ENCODE measurements at places on chromosomes 4 and X. TPM values are rescaled to one million over a fixed set of nuclear protein-coding genes. Genes with fewer than 3 reads are reported as not detected.

DNA sequence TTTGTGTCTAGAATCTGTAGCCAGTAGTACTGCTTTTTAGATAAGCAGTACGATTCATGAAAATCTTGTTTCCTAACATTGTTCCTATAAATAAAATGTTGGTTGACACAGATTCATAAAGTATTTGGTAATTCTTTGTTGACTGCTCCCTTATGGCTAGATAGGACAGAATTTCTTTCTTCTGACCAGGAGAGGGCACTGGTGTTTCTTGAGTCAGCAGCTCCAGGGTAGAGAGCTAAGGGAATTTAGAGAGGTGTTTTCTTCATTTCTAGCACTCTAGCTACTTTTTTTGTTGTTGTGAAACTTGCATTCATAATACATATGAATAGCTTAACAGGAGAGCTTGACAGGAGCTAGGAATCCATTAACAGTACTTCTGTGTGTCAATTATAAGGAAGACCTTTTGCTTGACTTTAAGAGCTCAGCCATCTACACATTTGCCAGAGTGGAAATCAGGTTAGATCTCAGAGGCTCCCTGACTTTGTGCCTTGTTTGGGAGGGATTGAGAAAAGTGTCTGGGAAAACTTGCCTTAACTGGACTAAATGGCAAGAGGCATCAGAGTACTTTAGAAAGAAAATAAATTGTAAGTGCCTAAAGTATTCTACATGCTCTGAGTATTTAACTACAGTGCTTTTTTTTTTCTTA, 756.1 kb downstream of the SH3BGRL start:
- DNase-seq: peak; percentile 4

The KLHL13 gene
- total RNA-seq: 1.8 TPM

- no peak for DNase-seq
Observed at GRCh38 chr4:153198719-153199118, 5.5 kb upstream of the TRIM2 start.

The GAGE2A gene
- not detected for total RNA-seq

The UGT2A1 gene
- not detected for total RNA-seq

The RNF175 gene
- total RNA-seq: not detected

DNA sequence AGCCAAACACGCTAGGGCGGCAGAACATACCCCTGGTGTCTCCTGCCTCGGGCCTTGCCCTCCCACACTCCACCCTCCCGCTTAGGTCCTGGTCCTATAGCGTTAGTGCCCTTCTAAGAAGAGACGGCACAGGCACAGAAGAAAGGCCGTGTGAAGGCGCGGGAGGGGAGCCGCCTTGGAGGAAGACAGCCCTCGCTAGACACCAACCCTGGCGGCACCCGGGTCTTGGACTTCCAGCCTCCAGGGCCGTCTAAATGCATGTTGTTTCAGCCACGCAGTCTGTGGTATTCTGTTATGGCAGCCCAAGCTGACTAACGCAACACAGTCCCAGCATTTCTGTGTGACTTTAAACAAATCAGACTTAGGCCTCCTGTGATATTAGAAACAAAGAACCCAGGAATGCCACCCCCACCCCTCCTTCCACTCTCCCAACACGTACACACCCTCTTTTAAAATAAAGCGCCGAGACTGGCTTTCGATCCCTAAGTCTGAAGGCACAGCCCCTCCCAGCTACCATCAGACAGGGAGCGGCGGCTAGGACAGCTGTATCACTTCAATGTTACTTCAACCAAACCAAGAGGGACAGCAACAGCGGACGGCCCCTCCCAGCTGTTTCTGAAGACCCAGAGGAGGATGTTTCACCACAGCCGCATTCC, 128.0 kb downstream of the AFAP1 start:
- peak; percentile 26 for DNase-seq

GRCh38 chrX:13094828-13095341, 50.5 kb upstream of the FAM9C start:
- DNase-seq: no peak

GRCh38 chr4:118289794-118290193, 63.0 kb downstream of the PRSS12 start:
- no peak for DNase-seq

DNA sequence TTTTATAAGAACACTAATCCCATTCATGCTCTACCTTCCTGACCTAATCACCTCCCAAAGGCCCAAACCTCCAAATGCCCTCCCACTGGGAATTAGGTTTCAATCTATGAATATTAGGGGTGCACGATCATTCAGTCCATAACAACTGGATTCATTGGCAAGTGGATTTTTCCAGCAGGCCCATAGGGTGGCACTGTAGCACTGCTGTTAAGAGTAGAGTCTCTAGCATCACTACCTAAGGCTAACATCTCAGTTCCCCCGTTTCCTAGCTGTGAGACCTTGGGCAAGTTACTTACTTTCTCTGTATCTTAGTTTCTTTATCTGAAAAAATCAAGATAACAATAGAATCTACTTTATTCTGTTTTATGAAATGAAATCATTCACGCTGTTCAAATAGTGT, 315.8 kb downstream of the STIM2 start:
- DNase-seq: peak; percentile 42

DNA sequence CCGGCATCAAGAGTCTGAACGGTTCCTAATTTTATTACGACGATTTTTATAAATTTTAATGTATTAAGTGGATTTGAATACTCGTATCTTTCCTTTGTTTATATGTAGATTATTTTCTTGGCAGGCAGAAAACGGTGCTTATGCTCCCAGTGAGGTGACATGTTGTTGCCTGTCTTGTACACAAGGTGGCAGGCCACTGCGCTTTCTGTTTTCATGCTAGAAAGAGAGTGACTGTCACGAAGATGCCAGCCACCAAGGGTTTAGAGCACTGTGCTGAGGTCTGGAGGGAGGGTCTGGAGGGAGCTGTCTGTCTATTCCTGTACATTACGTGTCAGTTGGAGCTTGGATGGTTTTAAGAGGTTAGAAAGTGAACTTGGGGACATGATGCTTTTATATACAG, 87.7 kb downstream of the SHROOM2 start:
- DNase-seq: peak; percentile 44

DNA sequence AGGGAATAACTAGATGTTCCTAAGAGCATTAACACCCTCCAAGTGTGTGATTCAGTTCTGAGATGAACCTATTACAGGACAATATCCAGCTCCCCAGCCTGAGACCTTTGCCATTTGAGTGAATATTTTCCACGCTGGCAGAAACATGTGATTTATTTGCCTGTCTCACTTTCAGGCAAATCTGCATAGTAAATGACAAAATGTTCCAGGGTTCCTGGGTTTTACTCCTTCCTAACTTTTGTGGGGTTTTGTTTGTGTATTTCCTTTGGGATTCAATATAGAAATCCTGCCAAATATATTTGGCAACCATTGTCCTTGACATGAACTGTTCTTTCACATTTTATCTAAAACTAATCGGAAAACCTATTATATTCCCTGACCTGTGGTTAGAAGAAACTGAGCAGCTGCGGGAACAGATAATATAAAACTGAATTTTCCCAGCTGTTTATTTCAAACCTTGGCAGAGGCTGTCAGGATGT, 12.5 kb downstream of the F8 start:
- no peak for DNase-seq

The SAP30 gene
- 11.1 TPM for total RNA-seq

The PPP4R3C gene
- total RNA-seq: not detected

- peak; percentile 12 for DNase-seq
Observed at GRCh38 chr4:180695851-180696250, 1547.4 kb upstream of the TENM3 start.

The MAGED4 gene
- total RNA-seq: 0.26 TPM

GRCh38 chr4:112029771-112030171, 115.5 kb upstream of the FAM241A start:
- DNase-seq: peak; percentile 77

- DNase-seq: peak; percentile 63
Observed at GRCh38 chr4:148056879-148057278, 325.0 kb downstream of the ARHGAP10 start.

The STK32B gene
- total RNA-seq: under 0.01 TPM

DNA sequence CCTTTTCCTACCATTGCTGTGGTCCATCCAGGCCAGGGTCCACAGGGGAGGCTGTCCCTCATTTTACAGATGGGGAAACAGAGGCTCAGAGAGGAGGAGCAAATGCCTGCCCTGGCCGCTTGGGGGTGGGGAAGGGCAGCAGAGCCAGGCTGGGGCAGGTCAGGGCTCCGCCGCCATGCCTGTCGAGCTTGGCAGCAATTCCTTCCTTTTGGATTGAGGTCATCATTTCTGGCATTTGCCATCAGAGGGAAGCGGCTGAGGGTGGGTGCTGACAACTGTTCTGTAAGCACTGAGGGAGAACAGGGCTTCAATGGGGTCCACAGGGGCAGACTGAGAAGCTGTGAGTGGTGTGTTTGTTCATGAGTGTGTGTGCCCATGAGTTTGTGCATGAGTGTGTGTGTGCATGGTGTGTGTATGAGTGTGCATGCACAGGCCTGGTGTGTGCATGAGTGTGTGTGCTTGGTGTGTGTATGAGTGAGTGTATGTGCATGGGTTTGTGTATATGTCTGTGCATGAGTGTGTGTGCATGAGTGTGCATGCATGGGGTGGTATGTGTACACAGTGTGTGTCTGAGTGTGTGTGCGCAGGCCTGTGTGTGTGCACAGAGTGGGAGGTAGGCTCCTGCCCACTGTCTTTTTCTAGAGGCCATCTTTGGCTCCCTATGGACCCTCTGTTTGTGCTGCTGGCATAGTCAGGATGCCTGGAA, 115.2 kb downstream of the SORCS2 start:
- DNase-seq: no peak

The GLUD2 gene
- 0.53 TPM for total RNA-seq

DNA sequence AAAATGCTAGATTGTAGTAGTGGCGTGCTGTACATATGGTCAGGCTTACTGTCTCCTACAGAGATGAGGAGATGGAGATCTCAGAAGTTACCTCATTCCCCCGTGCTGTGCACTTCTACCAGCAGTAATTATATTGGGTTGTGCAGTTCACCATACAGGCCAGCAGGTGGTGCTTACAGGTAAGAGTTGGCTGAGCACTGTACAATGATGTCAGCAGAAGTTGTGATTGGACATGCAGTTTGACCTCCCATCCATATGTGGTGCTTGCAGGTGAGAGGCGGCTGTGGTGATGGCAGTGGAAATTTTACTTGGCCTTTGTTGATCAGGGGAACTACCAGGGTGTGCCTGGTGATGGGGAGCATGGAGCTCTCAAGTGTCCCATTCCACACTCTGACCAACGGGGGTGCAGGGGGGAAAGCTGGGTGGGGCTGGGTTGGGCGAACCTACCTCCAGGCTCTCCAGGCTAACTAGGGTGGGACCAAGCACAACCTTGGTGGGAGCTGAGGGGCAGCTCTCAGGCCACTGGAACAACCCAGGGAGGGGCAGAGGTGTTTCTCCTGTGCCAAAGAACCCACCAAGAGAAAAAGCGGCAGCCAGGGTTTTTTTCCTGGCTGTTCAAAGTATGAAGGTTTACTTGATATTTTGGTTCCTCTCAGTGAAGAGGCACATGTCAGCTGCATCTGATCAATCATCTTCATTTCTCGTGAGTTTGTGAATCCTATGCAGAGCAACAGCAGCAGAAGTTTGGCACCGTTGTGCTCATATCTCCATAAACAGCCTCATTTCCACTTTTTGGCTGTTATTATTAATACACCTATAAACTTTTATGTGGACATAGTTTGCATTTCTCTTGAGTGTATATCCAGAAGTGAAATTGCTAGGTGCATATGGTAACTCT, 73.8 kb upstream of the FREM3 start:
- peak; percentile 54 for DNase-seq

The GPRASP2 gene
- total RNA-seq: 4.2 TPM

The C4orf36 gene
- 2.4 TPM for total RNA-seq

The ITIH6 gene
- total RNA-seq: not detected

The GLOD5 gene
- total RNA-seq: not detected

- no peak for DNase-seq
Observed at GRCh38 chrX:148363471-148364235, 136.8 kb upstream of the AFF2 start.

- peak; percentile 85 for DNase-seq
Observed at GRCh38 chr4:94452476-94453371, 982 bp downstream of the PDLIM5 start.

The MED12 gene
- 16.3 TPM for total RNA-seq

DNA sequence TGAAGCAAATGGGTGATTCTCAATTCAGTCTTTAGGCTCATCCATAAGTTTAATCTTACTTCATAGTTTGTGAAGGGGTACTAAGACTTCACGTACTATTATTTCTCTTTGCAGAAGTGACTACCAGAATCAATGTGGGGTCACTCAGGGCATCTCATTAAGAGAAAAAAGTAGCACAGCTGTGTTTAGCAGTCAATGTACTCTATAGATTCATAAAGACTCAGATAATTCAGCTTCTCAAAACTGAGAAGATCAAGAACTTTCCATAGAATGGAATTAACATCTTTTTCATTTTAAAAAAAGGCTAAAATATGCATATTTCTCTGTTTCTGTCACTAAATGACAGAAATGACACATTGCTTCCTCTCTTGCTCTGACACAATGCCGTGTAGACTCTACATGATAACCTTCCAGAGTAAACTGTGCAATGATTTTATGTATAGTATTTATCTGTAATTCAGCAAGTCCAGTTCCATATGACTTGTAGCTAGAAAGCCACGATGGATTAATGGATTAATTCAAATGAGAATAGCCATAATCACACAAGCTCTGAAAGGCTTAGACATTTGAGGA, 20.3 kb upstream of the LSM6 start:
- DNase-seq: no peak

DNA sequence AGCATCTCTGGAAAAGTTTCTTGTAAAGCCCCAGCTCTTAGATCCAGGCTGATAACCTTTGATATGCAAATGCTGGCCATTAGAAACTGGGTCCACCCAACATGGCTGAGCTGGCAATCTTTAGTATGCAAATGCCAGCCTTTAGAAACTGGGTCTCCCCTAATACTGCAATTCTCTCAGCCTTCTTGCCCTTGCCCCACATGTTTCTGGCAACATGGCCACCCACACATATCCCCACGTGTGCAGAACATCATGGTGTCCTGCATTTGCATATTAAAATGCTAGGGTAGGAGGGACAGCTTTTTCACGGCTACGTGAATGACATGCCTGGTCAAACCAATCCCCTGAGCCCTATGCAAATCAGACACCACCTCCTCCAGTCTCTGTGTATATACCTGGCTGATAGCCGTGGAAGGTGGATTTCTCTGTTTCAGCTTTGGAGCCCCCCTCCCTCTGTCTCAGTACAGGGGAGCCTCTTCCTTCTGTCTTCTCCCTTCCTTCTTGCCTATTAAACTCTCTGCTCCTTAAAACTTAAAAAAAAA, 344.0 kb upstream of the NWD2 start:
- no peak for DNase-seq

GRCh38 chr4:180814875-180815417, 1428.3 kb upstream of the TENM3 start:
- DNase-seq: no peak

DNA sequence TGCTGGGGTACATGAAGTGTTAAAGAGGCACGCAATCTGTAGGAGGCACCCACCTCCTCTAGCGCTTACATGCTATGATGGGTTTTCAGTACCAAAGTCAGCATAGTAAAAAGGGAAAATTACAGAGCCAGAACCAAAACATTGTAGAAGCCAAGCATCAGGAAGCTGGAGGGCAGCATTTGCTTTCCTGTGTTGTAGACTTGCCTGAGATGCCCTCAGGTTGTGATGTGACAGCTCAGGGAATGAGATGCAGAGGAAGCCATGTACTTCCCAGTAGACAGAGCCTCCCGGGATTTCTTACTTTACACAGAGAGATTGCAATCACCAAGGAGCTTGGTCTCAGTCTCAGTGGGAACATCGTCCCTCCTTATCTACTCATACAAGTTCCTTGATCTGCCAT, 161.5 kb downstream of the ARAP2 start:
- DNase-seq: no peak

The PAGE4 gene
- total RNA-seq: not detected

- DNase-seq: no peak
Observed at GRCh38 chrX:311156-312129, 7.2 kb downstream of the GTPBP6 start.

GRCh38 chr4:2275546-2276251, 13.8 kb upstream of the MXD4 start:
- no peak for DNase-seq
